Stimulated activated naive CD4-positive, alpha-beta T cell treated with Interleukin-2 at 50 U/mL for 16 hours (primary cell): ENCODE measurements at places on chromosomes 5 and 9.

DNA sequence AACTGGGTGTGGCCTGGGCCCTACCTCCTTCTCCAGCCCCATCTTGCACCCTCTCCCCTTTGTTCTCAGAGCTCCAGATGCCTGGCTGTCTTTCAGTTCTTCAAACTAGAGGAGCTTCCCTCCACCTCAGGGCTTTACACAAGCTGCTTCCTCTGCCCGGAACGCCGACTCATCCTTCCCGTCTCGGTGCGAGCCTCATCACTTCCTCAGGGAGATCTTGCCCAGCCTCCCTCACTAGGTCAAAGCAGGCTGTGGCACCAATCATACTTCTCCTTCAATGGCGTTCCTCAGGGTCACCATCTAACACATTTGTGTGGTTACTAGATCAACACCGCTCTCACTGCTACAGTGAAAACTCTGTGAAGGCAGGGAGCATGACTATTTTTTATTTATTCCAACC lies 56.2 kb upstream of the ZSWIM6 start:
- DNase-seq, result no peak

GRCh38 chr9:114286146-114286679 lies 36.7 kb upstream of the ORM1 start:
- DNase-seq, result no peak

DNA sequence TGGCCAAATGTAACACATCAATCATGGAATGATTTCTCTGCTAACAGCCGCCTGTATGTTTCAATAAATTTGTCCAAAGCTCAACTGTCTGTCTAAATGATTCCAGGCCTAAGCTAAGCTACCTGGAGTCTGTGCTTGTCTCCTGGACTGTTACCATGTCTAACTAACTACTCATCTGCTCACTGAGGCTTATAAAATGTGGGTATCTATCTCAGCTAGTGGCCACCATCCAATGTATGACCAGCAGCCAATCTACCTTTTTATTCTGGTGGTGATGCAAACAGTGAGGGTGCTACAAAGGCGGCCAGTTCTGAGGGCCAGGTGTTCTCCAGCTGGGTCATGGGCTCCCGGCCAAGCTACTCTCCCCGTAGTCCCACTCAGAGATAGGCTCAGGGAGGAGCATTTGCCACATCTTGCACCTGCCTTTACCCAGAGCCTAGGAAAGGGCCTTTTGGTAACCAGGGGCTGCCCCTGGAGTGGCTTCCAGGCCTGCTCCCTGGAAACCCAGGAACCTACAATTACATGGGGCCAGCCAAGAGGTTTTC lies 59.1 kb downstream of the PFDN1 start:
- DNase-seq, result no peak

DNA sequence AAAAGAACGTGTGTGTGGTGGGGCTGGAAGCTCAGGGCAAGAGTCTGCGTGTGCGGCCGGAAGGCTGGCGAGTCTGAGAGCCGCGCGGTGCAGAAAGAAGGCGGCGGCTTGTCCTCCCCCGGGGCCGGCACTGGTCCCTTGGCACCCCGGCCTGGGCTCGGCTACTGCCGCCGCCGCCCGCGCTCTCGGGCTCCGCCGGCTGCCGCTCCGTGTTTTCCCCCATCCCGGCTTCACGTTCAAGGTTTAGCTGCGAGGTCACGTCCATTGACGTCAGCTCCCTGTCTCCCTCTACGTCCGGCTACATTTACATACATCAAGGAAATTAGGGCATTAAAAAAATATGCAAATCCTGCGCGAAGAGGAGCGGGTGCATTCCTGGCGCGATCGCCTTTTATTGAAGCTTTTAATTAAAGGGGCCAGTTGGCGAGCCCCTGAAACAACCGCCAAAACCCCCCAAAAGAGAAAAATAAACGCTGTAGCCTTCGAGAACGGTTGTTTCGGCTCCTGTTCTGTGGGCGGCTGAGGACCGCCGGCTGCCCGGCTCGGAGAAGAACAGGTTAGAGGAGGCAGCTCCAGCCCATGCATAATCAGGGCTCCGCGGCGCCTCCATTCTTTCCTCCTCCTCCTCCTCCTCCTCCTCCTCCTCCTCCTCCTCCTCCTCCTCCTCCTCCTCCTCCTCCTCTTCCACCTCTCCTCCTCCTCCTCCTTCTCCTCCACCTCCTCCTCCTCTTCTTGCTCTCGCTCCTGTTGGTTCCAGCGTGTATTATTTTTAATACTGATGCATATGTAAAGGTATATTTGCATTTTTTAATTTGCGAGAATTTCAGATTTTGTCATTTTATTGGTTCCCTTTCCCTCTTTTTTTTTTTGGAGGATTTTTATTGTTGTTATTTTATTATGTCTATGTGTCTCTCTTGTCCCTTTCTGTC lies 207.0 kb downstream of the MEF2C start:
- no peak for DNase-seq

GRCh38 chr5:175219366-175219765 lies 224.6 kb downstream of the DRD1 start:
- no peak for DNase-seq

GRCh38 chr9:79807971-79808370 lies 236.2 kb downstream of the TLE4 start:
- DNase-seq, result no peak

DNA sequence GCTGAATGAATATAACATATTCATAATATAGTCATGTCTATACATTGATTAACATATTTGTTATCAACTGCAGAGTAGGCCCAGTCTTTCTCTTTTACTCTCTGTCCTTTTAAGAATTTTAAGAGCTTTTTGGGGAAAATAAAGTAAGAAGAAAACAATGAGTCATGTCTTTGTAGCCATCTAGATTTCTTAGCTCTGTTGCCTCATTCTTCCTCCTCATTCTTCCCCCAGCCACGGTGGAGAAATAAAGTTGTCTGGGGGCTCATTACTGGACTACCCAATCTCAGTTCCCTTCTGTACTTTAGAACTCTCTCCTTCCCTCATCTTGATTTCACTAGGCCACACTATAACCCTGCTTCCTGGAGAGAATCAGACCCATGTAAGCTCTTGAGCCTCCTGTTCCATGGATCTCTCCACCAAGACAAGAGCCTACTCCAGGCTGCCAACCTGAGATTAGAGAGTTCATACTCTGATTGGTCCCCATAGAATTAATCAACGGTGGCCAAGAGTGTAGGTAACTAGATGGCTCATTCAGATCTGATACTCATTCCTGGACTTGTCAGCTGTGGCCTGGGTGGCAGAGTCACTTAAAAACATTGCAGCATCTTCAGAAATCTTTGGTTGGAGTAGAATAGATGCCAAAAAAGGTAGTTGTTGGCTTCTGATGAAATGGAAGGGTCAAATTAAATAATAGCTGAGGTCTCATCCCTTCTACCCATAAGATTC lies 44.2 kb downstream of the ITGA1 start:
- no peak for DNase-seq

DNA sequence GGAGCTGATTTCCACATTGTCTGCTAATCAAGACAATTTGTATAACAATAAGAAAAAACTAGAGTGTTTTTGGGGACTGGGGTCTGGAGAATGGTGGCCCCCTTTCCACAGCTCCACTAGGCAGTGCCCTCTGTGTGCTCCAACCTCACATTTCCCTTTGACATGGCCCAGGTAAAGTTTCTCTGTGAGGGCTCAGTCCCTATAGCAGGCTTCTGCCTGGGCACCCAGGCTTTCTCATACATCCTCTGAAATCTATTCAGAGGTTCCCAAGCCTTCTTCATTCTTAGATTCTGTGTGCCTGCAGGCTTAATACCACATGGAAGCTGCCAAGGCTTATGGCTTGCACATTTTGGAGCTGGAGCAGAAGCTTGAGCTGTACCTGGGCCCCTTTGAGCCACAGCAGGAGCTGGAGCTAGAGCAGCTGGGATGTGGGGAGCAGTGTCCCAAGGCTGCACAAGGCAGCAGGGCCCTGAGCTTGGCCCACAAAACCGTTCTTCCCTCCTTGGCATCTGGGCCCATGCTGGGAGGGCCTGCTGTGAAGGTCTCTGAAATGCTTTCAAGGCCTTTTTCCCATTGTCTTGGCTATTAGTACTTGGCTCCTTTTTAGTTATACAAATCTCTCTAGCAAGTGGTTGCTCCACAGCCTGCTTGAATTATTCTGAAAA lies 49.1 kb upstream of the VPS13A start:
- DNase-seq, result no peak

DNA sequence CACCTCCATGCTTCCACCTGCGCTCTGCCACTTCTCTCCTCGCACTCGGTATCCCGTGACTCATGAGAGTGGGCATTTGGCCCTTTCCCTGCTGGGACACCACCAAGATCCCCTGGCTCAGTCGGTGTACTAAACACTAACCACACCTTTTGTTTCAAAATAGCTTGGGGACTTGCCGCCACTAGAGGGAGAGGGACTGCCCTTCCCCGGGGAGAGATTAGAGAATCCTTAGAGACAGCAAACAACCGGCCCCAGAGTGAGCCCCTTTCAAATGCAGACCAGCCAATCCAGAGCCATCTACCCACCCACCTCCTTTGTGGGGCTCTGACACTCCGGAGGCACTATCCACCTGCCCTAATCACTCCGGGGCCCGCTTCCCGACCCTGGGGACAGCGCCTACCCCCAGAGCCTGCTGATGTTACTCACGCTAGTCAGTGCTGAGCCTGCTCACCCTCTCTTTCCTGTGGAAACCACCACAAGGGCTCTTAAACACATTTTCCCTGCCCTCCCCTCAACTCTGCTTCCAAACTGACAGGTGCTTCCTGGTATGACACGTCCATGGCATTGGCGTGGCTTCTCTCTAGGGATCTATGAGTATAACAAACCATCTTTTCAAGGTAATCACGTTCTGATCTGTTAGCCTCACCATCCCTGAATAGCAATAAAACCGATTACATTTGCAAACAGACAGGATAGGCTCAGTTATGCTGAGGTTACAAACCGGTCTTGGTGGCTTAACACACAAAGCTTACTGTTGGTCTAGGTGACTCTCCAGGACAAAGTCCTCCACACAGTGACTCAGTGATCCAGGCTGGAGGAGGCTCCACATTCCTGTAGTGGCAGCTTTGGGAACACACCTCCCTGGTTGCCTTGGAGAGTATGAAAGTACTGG lies 180.1 kb upstream of the MVB12B start:
- DNase-seq, result no peak

DNA sequence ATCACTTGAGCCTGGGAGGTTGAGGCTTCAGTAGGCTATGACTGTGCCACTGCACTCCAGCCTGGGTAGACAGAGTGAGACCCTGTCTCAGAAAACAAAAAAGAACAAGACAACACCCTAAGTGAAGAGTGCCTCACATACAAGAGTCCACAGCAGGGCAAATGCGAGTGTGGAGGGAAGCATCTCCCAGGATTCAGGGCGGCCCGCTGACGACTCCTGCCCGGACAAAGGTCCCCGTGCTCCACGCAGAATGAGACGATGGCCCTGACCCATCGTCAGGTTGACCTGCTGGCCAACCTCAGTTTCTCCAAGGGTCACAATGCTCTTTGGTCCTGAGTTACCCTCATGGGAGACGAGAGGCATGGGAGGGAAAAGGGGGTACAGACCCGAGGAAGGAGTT lies 18.3 kb downstream of the MRNIP start:
- DNase-seq, result no peak

DNA sequence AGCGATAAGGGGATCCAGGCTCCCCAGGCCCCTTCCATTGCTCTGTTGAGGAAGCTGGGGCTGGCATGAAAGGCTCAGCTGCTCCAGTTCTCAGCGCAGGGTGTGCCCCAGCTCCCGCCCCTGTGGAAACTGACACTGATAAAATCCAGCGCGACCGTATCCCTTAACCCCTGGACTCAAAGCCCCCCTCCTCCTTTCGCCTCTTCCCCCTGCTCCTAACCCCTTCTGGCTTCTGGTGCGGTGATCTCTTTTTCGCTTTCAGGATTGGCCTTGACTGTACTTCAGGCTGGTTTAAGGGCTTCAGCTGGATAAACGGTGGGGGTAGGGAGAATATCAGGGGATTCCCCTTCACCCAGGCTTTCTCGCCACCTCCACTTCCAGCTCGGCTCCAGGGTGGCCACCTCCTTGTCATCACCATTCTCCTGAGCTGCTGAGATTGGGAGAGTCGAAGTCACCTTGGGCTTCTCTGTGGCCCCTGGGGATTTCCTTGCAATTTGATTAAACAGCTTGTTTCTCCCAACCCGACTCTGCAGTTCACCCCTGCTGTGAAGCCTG lies 843 bp downstream of the BSPRY start:
- no peak for DNase-seq

- DNase-seq, result no peak
Measured at GRCh38 chr9:80874276-80874675, 815.1 kb downstream of the TLE1 start.

DNA sequence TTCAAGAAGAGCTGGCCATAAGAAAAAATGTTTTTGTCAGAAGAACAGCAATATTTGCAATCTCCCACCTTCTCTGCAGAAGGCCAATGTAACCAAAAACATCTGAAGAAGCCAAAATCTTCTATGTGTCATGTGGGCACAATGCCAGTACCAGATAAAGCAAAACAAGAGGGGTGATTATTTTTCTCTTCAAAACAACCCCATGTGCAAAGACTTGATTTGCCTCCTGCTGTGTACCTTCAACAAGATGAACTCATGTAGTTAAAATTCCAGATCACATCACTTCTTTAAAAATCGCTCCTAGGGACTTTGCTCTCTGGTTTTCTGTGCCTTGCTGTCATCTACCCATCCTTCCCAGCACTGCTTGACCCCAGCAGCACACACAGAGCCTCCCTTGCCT lies 134.0 kb upstream of the MAP3K1 start:
- no peak for DNase-seq

GRCh38 chr5:18397371-18397770 lies 763.1 kb downstream of the TAF11L14 start:
- DNase-seq, result no peak

DNA sequence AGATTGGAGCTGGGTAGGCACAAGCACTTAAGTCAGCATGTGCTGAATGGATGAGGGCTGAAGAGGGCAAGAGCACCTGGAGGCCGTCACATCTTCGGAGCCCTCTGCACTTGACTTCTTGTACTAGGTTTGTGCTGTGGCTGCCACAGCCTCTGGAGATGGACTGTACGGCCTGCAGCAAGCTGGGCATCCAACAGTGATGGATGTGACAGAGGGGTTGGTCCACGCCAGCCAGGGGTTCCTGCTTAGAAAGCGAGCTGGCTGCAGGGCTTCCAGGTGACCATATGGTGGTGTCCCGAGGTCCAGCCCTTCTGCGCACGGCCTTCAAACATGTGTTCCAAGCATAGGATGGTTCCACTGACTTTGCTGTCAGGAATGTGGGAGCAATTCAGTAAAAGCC lies 65.1 kb upstream of the PHYKPL start:
- no peak for DNase-seq

- DNase-seq, result no peak
Measured at GRCh38 chr9:71589612-71590011, 178.7 kb downstream of the CEMIP2 start.

- no peak for DNase-seq
Measured at GRCh38 chr5:164501344-164501743, 995.9 kb downstream of the MAT2B start.
